Cerebellar nuclear complex (tissue), 1 donor: ENCODE measurements at places on chromosomes 1 and 21.

DNA sequence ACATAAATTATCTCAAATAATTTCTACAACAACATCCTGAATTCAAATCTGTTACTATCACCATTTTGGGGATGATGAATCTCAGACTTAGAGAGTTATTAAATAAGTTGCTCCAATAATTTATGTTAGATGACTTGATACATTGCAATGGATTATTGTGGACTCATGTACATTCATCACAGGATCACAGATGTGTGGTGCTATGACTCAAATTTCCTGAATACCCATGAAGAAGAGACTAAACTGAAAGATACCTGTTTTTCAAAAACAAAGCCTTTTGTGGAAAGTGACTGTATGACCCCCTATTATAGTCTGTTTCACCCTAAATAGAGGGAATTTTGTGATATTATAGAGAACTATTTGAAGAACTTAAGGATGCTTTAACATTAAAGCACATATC is 315.0 kb downstream of the PLA2G4A start:
- no peak for DNase-seq

GRCh38 chr1:81439046-81439823 is 361.5 kb upstream of the ADGRL2 start:
- no peak for DNase-seq

DNA sequence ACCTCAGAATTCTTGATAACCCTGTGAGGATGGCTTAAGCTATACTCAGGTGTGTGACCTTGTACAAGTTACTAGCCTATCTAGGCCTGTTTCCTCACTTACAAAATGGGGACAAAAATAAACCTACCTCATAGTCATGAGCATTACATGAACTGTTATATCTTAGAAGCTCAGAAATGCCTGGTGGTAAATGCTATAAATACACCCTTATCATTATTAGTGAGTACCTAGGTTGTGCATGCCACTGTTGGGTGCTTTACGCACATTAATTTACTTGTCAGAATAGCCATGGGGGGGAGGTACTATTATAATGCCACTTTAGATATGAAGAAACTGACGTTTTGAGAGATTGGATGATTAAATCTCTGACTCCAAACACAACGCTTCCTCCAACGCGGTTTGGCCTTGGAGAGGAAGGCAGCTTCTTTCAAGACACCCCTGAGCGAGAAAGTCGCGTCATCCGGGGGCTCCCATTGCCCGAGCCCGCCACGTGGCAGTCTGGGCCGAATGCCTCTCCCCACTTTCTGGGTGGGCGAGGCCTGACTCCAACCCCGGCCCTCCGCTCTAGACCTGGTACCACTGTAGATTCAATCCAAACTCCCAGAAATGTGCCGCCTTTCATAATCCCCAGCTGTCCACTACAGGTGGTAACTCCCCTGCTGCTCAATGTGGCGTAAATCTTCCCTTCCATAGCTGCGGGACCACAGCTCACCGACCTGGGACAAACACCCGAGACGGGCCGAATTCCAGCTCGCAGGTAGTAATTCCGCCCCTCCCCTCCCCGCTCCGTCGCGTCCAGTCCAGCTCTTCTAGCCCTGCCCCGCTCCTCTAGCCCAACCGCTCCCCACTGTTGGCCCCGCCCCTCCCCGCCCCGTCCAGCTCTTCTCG is 771 bp upstream of the RAD54L start:
- DNase-seq: no peak

DNA sequence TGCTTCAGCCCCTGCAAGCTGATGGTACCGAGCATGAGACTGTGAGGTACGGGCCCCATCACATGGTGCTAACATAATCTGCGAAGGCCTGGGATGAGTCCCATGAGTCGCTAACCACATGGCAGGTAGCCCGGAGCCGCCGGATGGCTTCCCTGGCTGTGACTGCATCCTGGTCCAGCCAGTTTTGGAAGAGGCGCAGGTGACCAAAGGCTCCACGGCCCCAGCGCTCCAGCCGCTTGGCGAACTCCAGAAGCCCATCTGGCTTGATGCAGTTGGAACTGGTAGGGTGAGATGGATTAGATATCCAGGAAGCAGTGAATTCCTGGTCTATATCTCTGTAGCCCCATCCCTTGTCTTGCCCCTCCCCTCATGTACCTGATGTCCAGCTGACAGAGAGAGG is 24.6 kb downstream of the LRRC41 start:
- DNase-seq: peak; percentile 41
